Large intestine (tissue), 12 donors: ENCODE measurements at places on chromosomes 4 and X. TPM values are rescaled to one million over a fixed set of nuclear protein-coding genes. Genes with fewer than 3 reads are reported as not detected.

Gene VGLL1
- polyA plus RNA-seq, result not detected

Gene PRKG2
- 61.2 TPM for polyA plus RNA-seq

Gene KLHL4
- 4.1 TPM for polyA plus RNA-seq

Gene VBP1
- polyA plus RNA-seq, result 43.9 TPM

Gene TIGD2
- polyA plus RNA-seq, result 10.3 TPM

Gene PHKA1
- polyA plus RNA-seq, result 0.67 TPM

Gene CSAG1
- polyA plus RNA-seq, result not detected

Gene PNCK
- 128 TPM for polyA plus RNA-seq

Gene H2BW2
- polyA plus RNA-seq, result not detected

Gene SLC10A4
- 2.0 TPM for polyA plus RNA-seq

Gene HAUS3
- polyA plus RNA-seq, result 16.0 TPM

Gene AFF1
- polyA plus RNA-seq, result 37.5 TPM

Gene CT45A2
- polyA plus RNA-seq, result not detected

Gene STK32B
- polyA plus RNA-seq, result 1.6 TPM

Gene ADRA2C
- polyA plus RNA-seq, result 0.90 TPM

Gene USP17L27
- polyA plus RNA-seq, result not detected
